Esophagus squamous epithelium (tissue), 5 donors: ENCODE measurements at places on chromosomes 3 and 15. TPM values are rescaled to one million over a fixed set of nuclear protein-coding genes. Genes with fewer than 3 reads are reported as not detected.

Gene MCTP2
- 19.7 TPM for total RNA-seq

Gene ADAMTS17
- total RNA-seq: 8.1 TPM

Gene NOX5
- total RNA-seq: 0.19 TPM

Gene IL17RC
- total RNA-seq: 36.9 TPM

Gene WDR5B
- total RNA-seq: 3.1 TPM

Gene TEX9
- total RNA-seq: 9.3 TPM

Gene CYP11A1
- 7.2 TPM for total RNA-seq

DNA sequence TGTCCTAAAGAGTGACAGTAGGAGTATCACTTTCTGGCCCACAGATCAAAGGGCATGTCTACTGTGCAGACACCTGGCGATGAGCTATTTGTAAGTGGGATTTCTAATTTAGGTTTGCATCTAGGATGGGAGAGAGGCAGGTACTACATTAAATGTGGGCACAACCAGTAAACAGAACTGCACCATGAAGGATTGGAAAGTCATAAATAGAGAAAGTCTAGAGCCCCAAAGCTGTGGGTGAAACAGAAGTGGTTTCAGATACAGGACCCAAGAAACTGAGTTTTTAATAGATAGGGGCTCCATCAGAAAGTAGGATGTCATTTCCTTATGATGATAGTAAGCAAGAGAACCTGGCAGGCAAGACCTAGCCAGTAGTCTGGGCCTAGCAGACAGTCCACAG lies 35.2 kb upstream of the SPPL2A start:
- H3K27me3 ChIP-seq: no peaks in the 10 kb centered on the region
- peaks cover 22% of the 10 kb centered on the region for H3K4me1 ChIP-seq
- no peak overlapping the region for H3K27ac ChIP-seq
- no peak for DNase-seq
- H3K4me3 ChIP-seq: no peak overlapping the region

DNA sequence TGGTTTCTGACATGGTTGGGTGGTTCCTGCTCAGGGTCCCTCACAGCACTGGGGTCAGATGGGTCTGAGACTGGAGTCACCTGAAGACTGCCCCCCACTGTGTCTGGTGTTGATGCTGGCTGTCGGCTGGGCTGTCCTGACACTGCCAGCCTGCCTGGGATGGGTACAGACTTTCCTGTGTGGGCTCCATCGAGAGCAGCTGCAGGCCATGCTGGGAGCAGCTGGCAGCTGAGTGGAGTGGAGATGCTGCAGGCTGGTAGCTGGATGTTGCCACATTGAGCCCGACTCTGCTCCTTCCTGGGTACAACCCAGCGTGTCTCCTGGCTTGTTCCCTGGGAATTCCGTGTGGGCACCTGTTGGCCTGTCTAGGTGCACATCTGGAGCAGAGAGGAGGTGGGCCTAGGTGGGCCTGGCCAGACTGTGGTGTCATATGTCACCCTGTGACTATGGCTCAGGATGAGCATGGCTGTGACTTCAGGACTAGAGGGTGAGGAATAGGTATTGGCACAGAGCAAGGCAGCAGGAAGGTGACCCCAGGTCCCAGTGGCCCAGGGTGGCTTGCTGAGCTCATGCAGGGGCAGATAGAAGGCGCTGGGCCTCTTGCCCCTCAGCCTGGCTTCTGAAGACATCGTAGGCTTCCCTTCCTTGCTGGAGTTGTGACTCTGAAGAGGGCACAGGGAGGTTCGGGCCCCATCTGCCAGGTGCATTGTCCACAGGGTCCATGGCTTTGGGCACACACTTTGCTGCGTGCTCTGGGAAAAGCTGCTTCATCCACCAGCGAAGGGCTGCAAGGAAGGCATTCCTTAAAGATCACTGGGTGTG lies 40.0 kb upstream of the PRR23E start:
- H3K4me1 ChIP-seq: no peaks in the 10 kb centered on the region
- no peak overlapping the region for H3K27ac ChIP-seq
- H3K36me3 ChIP-seq: no peaks in the 10 kb centered on the region
- no peak overlapping the region for H3K4me3 ChIP-seq

GRCh38 chr15:73940061-73940981 lies 14.1 kb downstream of the LOXL1 start:
- H3K4me1 ChIP-seq: peaks cover 11% of the 10 kb centered on the region
- no peaks in the 10 kb centered on the region for H3K27me3 ChIP-seq
- no peak overlapping the region for H3K4me3 ChIP-seq
- DNase-seq: no peak
- no peaks in the 10 kb centered on the region for H3K36me3 ChIP-seq

GRCh38 chr3:64518950-64519349 lies 168.8 kb downstream of the ADAMTS9 start:
- H3K27me3 ChIP-seq: no peaks in the 10 kb centered on the region
- H3K36me3 ChIP-seq: peaks cover 18% of the 10 kb centered on the region
- H3K4me1 ChIP-seq: peaks cover 13% of the 10 kb centered on the region
- no peak overlapping the region for H3K4me3 ChIP-seq
- no peak for DNase-seq

- H3K27ac ChIP-seq: no peak overlapping the region
- DNase-seq: no peak
- H3K4me1 ChIP-seq: no peaks in the 10 kb centered on the region
- H3K27me3 ChIP-seq: no peaks in the 10 kb centered on the region
- no peak overlapping the region for H3K4me3 ChIP-seq
- no peaks in the 10 kb centered on the region for H3K36me3 ChIP-seq
Measured at GRCh38 chr3:50495609-50496423, 7.6 kb downstream of the CACNA2D2 start.

DNA sequence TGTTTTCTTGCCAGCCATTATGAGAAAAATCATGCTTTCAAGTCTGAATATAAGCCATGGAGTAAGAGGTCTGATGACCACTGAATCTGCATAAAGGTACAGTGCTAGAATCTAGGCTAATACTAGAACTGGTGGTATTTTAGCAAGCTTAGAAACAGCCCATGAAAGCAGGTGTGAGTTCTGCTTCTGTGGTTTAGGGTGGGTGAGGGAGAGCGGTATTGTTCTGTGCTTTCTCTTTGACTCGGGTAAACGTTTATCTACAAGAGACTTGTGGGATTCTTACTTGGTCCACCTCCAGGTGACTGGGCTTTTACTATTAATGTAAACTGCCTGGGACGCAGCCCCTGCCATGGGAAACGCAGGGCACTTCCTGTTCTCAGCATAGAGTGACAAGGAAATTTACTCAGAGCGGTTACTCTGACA lies 55.2 kb downstream of the PGPEP1L start:
- peaks cover 20% of the 10 kb centered on the region for H3K36me3 ChIP-seq
- peaks cover 46% of the 10 kb centered on the region for H3K4me1 ChIP-seq
- no peaks in the 10 kb centered on the region for H3K27me3 ChIP-seq

DNA sequence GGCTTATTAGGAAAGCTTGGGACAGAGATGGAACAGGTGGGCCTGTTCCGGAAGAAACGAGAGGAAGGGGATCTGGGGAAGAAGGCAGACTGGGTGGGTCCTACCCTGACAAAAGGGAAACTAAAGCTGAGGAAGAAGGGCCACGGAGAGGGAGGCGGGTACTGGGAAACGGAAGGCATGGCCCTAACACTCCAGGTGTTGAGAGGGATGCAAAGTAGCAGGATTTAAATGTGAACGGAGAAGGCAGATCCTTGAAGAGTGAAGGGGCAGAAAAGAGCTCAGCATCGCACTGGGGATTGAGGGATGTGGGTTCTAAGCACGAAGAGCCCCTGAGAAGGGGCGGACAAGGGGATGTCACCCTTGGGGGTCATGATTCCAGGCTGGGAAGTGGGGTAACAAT lies 735 bp downstream of the STIMATE start:
- peak overlapping the region; percentile 86 for H3K27ac ChIP-seq
- peak overlapping the region; percentile 86 for H3K4me3 ChIP-seq
- H3K27me3 ChIP-seq: no peaks in the 10 kb centered on the region
- H3K36me3 ChIP-seq: no peaks in the 10 kb centered on the region
- H3K4me1 ChIP-seq: peaks cover 13% of the 10 kb centered on the region

GRCh38 chr3:10744098-10744465 lies 71.9 kb upstream of the SLC6A11 start:
- H3K36me3 ChIP-seq: no peaks in the 10 kb centered on the region
- no peaks in the 10 kb centered on the region for H3K27me3 ChIP-seq
- no peak for DNase-seq
- no peak overlapping the region for H3K27ac ChIP-seq
- H3K4me3 ChIP-seq: no peak overlapping the region
- no peaks in the 10 kb centered on the region for H3K4me1 ChIP-seq

GRCh38 chr15:39896846-39897245 lies 23.2 kb downstream of the GPR176 start:
- H3K36me3 ChIP-seq: no peaks in the 10 kb centered on the region
- no peaks in the 10 kb centered on the region for H3K27me3 ChIP-seq
- H3K4me3 ChIP-seq: no peak overlapping the region
- no peaks in the 10 kb centered on the region for H3K4me1 ChIP-seq

- H3K27me3 ChIP-seq: no peaks in the 10 kb centered on the region
- no peak for DNase-seq
Measured at GRCh38 chr3:143590660-143591059, 257.6 kb downstream of the SLC9A9 start.
